ENCODE measurements at places on chromosomes 5 and 9. TPM values are rescaled to one million over a fixed set of nuclear protein-coding genes. Genes with fewer than 3 reads are reported as not detected.

Gene HMMR
- 0.67 TPM for polyA plus RNA-seq

Gene KIF4B
- polyA plus RNA-seq, result not detected

Gene GGTA1
- polyA plus RNA-seq, result 5.1 TPM

Gene PRR16
- polyA plus RNA-seq, result 11.9 TPM

Gene ADRB2
- 1.6 TPM for polyA plus RNA-seq

Gene SMIM3
- 37.1 TPM for polyA plus RNA-seq

Gene PCDHB14
- polyA plus RNA-seq, result 8.2 TPM

Gene P4HA2
- polyA plus RNA-seq, result 44.2 TPM
